ENCODE measurements at places on chromosomes 3 and 15.

DNA sequence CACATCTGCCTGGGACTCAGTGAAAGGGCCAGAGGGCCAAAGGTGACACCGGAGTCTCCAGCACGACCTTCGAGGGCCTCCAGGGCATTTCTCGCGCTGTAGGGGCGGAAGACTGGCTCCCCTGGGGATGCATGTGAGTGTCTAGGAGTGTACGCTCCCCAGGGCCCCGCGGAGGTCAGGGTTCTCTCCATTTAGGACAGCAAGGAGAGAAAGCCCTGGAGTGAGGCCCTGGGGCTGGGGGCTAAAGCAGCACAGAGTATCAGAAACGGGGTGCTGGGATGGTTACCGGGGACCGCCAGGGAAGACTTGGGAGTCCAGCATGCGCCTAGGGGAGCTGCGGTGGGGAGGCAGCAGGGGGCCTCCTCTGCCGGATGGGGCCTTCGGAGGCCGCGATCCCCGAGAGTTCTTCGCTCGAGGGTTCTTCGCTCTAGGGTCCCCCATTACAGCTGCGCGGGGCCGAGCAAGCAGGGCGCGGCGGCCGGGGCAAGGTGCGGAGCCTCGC lies 595 bp upstream of the APBA2 start:
- DNase-seq, result no peak

GRCh38 chr15:94749811-94750617 lies 518.7 kb downstream of the MCTP2 start:
- DNase-seq, result no peak

- no peak for DNase-seq
Observed at GRCh38 chr15:70272565-70273355, 175.0 kb upstream of the TLE3 start.

GRCh38 chr3:12342151-12342550 lies 53.3 kb downstream of the PPARG start:
- DNase-seq, result no peak

GRCh38 chr3:150609988-150610387 lies 6.9 kb downstream of the SELENOT start:
- no peak for DNase-seq

GRCh38 chr3:67712259-67712658 lies 57.8 kb upstream of the SUCLG2 start:
- DNase-seq, result no peak

GRCh38 chr3:14371573-14372474 lies 30.6 kb upstream of the SLC6A6 start:
- no peak for DNase-seq

DNA sequence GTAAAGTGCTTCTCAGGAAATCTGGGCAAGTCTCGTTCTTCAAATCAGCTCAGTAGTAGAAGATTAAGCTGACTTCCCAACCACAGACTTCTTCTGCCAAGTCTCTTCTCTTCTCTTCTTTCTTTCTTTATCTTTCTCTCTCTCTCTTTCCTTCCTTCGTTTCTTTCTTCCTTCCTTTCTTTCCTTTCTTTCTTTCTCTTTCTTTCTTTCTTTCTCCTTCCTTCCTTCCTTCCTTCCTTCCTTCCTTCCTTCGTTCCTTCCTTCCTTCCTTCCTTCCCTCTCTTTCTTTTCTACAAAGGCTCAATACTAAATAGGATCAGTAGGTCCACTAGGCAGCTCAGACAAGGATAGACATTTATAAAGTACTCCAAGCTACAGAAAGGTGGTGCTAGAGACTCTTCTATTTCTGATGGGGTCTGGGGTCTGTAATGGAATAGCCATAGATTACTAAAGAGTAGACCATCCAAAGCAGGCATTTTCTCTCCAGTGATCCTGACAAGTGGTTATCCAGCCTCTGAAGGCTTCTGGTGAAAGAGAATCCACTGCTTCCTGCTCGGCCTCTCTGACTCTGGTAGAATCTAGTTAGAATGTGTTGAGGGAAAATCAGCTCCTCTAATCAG lies 100.8 kb downstream of the TPRG1 start:
- no peak for DNase-seq
